G401 (cell line): ENCODE measurements at places on chromosomes 6 and 20. TPM values are rescaled to one million over a fixed set of nuclear protein-coding genes. Genes with fewer than 3 reads are reported as not detected.

GRCh38 chr6:139839506-139840156, 465.2 kb upstream of the CITED2 start:
- DNase-seq = no peak

NELFCD gene
- total RNA-seq = 58.0 and 58.9 TPM in 2 replicates

PAQR8 gene
- total RNA-seq = 26.0 and 29.6 TPM in 2 replicates

- DNase-seq = no peak
Observed at GRCh38 chr6:28865401-28866204, 58.2 kb downstream of the TRIM27 start.

DNA sequence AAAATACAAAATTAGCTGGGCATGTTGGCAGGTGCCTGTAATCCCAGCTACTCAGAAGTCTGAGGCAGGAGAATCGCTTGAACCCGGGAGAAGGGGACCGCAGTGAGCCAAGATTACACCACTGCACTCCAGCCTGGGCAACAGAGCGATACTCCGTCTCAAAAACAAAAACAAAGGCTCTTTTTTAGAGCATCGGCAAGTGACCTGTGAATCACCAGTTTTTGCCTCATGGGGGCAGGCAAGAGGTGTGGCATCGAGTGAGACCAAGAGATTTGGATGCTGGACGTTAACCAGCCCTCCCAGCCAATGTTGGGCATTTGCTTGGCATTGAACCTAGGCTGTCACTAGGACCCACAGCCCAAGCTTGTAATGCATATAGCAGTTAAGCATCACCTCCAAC, 14.6 kb upstream of the CDK5RAP1 start:
- peak; percentile 55 for DNase-seq

DNA sequence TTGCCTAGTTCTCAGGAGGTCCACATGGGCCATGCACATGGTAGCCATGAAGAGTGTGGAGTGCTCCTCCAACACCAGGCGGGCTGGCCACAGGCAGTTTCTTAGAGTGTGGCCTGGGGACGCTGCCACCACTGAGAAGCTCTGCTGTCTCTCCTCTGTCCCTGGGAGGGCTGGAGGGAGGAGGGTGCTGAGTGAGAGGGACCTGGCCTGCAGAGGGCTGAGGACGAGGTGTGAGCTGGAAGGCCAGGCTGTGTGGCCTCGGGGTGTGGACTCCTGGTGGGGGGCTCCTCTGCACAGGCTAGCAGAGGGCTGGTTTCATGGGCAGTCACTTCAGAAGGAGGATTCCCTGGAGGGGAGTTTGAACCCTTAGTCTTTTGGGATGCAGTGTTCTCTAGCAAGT, 39.7 kb downstream of the SYNJ2 start:
- DNase-seq = no peak

CDSN gene
- not detected in 2 replicates for total RNA-seq

EPHA7 gene
- total RNA-seq = 0.98 and 1.5 TPM in 2 replicates

- no peak for DNase-seq
Observed at GRCh38 chr6:21000331-21000801, 466.1 kb downstream of the CDKAL1 start.

DNA sequence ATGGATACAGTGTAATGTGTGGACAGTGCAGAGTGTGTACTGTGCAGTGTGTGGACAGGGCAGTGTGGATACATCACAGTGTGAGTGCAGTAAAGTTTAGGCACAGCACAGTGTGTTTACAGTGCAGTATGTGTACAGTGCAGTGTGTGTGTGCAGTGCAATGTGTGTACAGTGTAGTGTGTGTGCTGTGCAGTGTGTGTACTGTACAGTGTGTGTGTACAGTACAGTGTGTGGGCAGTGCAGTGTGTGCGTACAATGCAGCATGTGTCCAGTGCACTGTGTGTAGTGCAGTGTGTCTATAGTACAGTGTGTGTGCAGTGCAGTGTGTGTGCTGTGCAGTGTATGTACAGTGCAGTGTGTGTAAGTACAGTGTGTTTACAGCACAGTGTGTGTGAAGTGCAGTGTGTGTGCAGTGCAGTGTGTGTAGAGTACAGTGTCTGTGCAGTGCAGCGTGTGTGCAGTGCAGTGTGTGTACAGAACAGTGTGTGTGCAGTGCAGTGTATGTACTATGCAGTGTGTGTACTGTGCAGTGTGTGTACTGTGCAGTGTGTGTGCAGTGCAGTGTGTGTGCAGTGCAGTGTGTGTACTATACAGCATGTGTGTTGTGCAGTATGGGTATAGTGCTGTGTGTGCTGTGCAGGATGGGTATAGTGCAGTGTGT, 385.2 kb downstream of the KIF16B start:
- no peak for DNase-seq

GRCh38 chr6:33429750-33430052, 9.8 kb downstream of the SYNGAP1 start:
- no peak for DNase-seq

- DNase-seq = no peak
Observed at GRCh38 chr6:136420853-136421252, 129.4 kb downstream of the MAP7 start.

DNA sequence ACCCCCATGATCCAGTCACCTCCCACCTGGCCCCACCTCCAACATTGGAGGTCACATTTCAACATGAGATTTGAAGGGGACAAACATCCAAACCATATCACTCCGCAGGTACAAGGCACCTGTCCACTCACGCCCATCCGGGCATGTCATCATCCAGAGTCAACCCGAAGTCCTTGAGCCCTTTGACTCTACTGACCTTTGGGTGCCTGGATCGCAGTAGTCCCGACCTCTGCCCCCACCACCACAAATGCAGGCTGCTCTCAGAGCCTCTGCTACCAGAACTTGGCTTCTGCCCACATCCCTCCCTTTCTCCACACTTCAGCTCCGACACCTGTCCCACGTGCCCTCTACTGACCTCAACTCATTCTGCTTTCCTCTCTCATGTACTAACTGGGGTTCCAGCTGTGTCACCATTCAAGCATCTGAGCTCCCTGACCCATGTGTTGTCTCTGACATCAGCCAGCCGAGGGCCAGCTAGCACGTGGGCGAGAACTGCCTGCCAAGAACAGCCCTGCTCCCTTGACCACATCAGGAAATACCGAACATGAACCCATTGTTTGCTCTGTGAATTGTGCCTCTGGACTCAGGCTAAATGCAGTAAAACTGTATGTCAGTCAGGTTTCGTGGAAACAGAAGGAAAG, 498.3 kb upstream of the SULF2 start:
- no peak for DNase-seq

DNA sequence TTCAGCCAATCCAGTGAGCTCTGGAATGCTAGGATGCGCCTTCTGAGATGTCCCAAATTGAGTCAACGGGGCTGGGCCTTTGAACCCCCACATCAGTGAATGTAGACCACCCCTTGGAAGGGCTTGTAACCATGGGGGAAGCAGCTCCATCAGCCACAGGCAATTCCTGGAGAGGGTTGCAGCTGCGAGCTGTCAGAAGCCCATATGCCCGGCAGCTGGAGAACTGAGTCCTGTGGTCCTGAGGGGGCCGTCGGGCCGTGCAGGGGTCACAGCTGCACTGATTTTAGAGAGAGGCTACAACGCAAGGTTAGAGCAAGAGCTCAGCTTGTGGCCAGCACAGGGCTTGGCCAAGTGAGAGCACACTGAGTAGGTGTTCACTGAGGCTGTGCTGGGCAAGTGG, 121.3 kb downstream of the TOX2 start:
- no peak for DNase-seq

TPMT gene
- total RNA-seq = 10.3 and 13.4 TPM in 2 replicates

GPR63 gene
- not detected in 2 replicates for total RNA-seq

DNA sequence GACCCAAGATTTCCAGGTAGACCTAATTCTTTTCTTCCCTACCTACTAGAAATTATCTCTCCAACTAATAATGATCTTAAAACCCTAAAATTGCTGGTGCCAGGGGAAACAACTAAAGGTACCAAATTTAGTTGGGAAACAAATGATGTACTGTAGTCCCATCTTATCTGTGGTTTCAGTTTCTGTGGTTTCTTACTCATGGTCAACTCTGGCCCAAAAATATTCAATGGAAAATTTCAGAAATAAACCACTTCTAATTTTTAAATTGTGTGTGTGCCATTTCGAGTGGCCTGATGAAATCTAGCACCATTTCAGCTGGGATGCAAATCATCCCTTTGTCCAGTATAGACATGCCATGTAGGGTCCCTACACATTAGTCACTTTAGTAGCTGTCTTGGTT, 475.2 kb upstream of the EPHA7 start:
- no peak for DNase-seq

GRCh38 chr6:42688281-42688680, 34.1 kb downstream of the PRPH2 start:
- DNase-seq = no peak

GRCh38 chr20:13863244-13863643, 78.4 kb downstream of the NDUFAF5 start:
- DNase-seq = no peak

- no peak for DNase-seq
Observed at GRCh38 chr6:20688710-20689500, 154.6 kb downstream of the CDKAL1 start.

FNDC11 gene
- total RNA-seq = 0.86 and 1.4 TPM in 2 replicates

DNA sequence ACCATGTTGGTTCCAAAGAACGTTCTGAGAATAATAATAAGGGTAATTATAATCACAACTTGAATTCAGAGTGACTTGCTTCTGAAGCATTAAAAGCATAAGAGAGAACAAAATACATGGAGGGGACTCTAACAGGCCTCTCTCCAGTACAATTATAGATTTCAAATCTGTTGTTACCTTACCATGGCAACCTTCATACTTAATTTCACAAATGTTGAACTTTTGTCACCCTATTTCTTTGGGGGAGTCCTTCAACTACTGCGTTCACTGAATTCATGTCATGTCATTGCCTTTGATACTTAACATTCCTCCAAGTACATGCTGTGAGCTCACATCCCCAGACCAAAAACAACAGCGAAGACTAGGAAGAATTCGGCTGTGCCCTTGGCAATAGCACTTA, 104.0 kb downstream of the MKKS start:
- no peak for DNase-seq

DNA sequence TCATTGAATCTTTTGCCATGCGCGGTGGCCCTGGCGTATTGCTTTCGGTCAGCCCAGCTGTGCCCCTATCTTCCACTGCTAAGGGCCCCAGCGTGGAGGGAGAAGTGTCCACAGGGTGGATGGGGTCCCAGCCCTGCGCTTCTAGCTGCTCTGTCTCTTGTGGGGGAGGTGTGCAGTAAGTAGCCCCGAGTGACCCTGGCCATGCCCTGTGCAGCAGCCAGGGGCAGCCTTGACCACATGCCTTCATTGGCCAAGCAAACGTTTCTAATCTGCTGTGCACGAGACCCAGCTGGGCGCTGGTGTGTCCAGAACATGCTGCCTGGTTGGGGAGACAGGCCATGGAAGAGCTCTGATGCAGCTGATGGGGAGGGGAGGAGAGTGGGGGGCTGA, 13.6 kb downstream of the TMEM181 start:
- DNase-seq = no peak

DNA sequence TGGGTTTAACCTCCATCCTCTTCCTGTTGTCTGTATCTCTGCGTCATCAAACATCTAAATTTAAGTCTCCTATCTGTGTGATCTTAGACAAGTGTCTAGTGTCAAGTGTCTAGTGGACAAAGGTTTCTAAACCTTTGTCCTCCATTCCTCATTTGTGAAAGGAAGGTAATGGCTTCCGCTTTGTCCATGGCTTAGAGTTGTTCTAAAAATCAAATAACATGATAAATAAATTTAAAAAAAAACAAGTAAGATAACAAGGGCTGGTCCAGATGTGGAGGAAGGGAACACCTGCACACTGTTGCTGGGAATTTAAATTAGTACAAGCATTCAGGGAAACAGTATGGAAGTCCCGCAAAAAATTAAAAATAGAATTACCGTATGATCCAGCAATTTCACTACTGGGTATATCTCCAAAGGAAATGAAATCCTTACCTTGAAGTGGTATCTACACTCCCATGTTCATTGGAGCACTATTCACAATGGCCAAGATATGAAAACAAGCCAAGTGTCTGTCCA, 17.6 kb upstream of the SERPINB1 start:
- no peak for DNase-seq

CCM2L gene
- total RNA-seq = 40.7 and 52.6 TPM in 2 replicates

GPR31 gene
- not detected in 2 replicates for total RNA-seq

DNA sequence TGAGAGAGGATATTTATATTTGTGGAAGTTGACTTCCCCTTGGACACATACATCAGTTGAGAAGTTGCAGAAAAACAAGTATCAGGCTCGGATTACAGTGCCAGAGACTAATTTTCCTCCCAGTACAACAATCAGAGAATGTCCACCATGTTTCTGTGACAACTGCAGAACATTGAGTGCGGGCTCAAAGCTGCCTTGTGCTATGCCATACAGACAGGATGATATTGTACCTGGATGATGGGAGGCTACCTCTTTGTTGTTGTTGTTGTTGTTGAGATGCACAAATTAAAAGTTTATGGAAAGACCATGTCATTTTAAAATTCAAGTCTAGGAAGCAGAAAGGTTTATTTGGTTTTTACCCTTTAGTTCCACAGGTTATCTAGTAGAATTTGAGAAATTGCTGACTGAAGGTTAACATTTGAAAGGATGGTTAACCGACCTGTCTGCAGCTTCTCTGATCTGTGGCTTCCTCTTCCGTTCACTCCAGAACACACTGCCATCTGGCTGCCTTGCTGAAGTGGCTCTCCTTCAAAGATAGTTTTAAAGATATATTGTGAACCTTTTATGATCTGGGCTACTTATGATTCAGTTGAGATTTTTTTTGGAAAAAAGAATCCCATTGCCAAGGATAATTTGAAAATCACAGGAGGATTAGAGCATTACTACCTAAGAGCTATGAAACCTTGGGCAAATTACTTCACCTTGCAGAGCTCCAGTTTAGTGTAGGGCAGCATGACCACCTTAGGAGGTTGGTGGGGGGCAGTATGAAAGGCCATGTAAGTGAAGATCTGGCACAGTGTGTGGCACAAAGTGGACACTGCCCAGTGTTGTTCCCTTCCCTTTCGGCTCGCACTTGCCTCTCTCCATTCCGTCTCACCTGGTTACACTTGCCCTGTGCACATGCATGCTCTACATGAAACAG, 15.9 kb downstream of the TMEM200A start:
- DNase-seq = no peak

- DNase-seq = no peak
Observed at GRCh38 chr6:108699290-108700041, 138.7 kb downstream of the FOXO3 start.

DNA sequence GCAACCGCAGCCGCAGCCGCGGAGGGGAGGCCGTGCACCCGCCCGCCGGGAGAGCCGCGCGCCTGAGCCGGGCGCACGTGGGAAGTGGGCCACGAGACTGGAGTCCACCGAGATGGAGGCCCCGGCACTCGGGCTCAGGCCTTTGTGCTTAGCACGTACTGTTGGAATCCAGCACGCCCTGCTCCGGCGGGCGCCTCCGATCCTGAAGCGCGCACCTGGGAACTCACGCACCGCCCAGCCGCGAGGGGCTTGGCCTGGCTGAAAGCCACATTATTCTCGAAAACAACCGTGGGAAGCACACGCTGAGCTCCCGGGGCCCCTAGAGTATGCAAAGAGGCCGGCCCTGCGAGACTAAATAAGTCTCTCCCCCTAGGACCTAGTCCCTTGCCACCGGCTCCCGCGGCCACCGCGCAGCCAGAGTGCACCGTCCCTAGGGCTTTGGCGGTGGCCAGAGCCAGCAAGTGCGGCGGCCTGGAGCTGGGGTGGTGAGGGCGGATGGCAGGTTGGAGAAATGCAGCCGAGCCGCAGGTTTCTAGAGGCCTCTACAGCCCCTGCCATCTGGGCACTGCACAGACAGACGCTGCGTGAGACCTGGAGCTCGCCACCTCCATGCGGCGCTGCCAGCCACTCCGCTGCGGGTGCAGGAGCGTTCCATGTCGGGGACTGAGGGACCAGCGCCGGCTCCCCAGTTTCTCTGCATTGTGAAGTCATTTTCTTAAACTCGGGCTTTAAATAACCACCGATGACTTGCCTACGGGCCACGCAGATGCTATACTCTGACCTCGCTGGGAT, 42.0 kb upstream of the LY86 start:
- DNase-seq = peak; percentile 76

GRCh38 chr20:53741726-53742028, 148.0 kb upstream of the ZNF217 start:
- no peak for DNase-seq

FOXO3 gene
- total RNA-seq = 13.7 and 15.7 TPM in 2 replicates
